ENCODE measurements at places on chromosomes 2 and 18.
A peak's percentile ranks its signal among the peaks of the same experiment; 100 is the strongest.

DNA sequence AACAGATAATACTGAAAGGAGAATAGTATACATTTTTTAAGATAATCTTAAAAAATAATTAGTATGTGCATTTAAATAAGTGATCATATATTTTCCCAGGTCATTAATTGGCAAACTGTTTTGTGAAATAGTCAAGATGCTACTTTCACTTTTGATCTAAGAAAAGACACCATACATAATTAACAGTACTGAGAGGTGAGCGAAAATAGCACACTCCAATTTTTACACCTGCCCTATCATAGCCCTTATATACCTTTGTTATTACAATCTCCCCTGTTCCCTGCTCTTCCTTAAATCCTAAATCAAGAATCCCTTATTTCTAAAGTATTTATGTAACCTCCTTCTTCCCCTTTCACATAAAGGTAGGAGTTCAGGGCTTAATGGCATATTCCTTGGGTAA is 500.1 kb upstream of the LRATD1 start:
- no peak for DNase-seq

- DNase-seq = no peak
Observed at GRCh38 chr2:240912878-240913809, 7.0 kb downstream of the CROCC2 start.

- DNase-seq = no peak
Observed at GRCh38 chr2:69082430-69082997, 69.5 kb downstream of the ANTXR1 start.

- no peak for DNase-seq
Observed at GRCh38 chr2:210271300-210271699, 43.7 kb downstream of the MYL1 start.

GRCh38 chr18:26450989-26451682 is 97.2 kb downstream of the KCTD1 start:
- DNase-seq = no peak

- no peak for DNase-seq
Observed at GRCh38 chr2:98088261-98088660, 1.3 kb downstream of the VWA3B start.

DNA sequence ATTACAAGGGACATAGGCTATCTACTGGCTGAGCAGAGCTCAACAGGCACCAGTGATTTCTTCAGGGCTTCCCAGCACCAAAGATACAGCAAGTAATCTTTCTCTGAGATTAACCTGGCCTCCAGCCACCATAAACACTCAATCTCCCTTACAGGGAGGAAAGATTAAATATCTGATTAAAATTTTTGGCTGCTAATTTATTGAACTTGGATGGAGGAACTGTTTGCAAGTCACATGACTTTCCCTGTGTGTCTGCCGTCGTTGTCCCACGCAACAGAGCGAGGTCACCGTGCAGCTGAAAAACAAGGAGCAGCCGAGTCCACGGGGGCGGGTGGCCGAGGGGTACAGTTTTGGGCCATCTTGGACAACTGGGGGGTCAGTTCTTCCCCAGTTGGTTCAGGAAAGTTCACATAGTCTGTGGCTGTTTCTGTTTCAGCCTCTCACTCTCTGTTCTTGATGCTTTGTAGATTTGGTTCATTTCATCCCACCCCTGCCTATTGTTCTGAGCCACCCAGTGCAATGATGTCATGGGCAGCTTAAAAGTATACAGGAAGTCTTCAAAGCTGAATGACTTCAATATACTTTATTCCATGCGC is 186.8 kb upstream of the CTAGE1 start:
- peak; percentile 55 for DNase-seq

GRCh38 chr18:44742718-44743311 is 62.1 kb downstream of the SETBP1 start:
- DNase-seq = no peak

DNA sequence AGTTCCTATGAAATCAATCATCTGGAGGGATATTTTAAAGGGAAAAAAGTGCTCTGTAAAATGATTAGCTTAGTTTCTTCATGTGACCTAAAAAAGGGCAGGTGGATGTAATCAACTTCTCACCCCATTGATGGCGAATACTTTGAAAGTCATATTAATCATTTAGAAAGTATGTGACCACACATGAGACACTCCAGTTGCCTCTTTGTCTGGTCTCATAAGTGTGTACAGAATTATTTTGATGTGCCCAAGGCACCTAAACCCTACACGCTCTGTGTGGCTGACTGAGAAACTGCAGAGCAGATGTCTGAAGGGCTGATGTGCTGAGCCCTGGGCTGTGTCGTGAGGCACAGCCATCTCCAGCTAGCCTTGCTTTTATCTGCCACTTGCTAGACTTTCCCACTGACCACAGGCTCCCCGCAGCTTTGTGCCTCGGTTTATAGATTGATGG is 26.9 kb downstream of the SGPP2 start:
- DNase-seq = no peak

- no peak for DNase-seq
Observed at GRCh38 chr18:22241921-22242361, 72.6 kb downstream of the GATA6 start.

DNA sequence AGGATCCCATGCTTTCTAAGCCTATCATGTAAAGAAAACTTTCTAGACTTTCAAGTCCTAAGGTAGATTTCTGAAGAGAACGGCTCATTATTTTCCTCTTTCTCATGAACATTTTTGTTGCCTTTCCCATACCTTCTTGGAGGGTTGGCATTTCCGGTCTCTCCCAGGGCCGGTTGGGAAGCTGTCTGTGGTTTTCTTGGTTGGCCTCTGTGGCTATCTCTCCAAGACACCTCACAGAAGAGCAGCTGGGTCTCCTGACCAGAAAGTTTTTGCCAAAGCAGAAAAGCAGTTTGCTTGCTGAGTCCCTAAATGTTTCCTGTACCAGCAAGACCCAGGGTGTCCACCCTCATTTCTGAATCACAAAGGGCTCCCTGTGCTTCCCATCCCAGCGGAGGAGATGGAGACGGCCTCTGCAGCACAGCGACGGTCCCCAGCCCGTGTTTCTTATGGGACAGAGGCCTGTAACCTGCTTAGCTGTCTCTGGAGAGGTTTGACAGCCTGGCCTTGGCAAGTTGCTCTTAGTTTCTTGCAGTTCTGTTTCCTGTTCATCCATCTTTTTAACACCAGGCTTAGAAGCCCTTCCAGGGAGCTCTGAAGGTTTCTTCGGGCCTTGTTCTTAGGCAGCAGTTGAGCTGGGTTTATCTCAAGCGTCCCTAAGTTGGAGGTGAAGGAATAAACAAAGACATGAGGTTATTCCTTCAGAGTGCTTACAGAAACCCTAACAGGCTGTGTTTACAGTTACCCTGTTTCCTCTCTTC is 39.8 kb downstream of the GREB1 start:
- no peak for DNase-seq

DNA sequence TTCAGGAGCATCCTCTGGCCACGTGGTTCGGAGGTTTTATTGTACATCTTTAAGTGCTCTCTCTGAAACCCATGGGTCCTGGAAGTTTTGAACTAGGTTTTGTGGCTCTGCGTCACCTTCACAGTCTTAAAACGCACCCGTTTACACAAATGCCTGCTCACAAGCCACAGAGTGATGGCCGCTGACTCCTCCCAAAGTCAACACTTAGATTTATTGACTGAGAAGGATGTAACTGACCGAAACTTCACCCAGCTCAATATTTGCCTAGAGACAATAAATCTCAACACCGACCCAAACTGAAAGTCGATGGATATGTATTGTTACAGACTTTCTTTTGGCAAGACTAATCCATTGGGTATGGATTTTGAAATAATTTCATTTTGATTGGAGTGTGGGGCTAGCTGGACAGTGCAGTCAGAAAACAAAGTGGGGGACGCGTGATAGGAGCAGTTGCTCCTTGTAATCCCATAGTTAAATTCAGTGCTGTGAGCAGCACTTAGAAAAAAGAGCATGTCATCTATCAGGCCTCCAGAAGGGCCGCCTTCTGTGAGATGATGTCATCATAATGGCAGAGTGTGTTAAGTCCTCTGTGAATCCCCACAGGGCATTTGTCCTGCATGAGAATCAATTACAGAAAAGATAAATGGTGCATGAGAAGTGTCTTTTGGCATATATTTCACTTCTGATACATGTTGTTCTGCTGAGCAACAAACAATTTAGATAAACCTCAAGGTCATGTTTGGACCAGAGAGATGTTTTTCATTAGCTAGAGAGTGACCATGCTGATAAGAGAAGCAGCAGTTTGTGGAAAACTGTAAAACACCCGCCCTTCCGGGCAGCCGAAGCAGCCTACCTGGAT is 183.7 kb downstream of the INO80D start:
- no peak for DNase-seq

- DNase-seq = no peak
Observed at GRCh38 chr18:43022874-43023273, 92.6 kb downstream of the RIT2 start.

- DNase-seq = no peak
Observed at GRCh38 chr2:5290900-5291546, 401.2 kb upstream of the SOX11 start.

DNA sequence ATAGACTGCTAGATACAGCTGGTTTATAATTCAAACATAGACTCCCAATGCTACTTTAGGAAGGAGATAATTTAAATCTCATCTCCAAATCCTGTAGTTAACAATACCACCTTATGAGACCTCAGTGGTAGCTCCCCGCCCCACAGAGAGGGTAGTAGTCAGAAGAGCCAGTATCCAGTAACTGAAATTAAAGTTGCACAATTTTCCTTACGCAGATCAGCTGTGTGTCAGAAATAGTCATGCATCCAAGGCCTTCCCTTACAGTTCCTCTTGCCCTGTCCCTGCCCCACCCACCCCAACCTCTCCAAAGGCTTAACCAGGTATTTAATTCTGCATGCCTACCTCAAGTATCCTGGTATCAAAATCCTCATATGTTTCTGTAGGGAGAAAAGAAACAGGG is 15.5 kb downstream of the MRPS5 start:
- DNase-seq = no peak

DNA sequence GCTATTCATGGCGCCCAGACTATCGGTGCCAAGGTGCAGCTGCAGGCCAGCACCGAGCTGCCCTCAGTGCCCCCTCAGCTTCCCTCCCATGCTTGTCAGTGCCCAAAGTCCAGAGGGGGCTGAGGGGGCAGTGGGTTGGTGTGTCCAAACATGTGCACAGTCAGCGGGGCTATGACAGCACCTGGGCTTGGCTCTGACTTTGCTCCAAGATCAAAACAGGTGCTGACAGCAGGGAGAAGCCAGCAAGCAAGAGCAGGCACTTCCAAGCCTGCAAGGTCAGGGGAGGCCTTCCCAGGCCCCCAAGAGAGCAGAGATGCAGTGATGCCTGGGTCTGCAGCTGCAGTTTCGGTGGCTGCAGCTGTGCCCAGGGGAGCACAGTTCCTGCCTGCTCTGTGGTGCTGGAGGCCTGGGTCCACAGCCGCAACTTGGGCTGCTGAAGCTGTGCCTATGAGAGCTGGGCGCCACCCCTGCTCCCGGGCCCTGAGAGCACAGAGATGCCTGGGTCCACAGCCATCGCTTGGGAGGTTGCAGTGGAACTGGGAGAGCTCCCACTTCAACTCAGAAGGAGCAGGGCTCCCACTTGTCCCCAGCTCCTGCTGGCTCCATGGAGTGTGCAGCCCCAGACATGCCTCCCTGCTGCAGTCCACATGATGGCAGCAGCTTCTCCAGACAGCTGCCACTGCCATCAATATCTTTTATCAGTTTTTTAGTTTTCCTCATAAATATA is 775.3 kb upstream of the POU3F3 start:
- DNase-seq = no peak

GRCh38 chr2:127485051-127485693 is 41.1 kb downstream of the IWS1 start:
- no peak for DNase-seq

GRCh38 chr2:39625193-39625926 is 40.4 kb upstream of the TMEM178A start:
- DNase-seq = no peak
